ENCODE measurements at places on chromosomes 3 and 15.

DNA sequence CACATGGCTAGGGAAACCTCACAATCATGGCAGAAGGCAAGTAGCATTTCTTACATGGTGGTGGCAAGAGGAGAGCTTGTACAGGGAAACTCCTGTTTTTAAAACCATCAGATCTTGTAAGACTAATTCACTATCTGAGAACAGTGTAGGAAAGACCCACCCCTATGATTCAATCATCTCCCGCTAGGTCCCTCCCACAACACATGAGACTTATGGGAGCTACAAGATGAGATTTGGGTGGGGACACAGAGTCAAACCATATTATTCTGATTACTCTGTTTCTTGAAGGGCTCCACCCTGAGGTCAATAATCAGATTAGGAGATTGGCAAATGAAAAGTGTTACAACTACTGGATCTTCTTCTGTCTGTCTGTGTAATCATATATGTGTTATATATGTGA, 21.5 kb upstream of the TMEM45A start:
- DNase-seq: no peak

- DNase-seq: no peak
Measured at GRCh38 chr15:50463423-50464358, 39.5 kb downstream of the USP8 start.

DNA sequence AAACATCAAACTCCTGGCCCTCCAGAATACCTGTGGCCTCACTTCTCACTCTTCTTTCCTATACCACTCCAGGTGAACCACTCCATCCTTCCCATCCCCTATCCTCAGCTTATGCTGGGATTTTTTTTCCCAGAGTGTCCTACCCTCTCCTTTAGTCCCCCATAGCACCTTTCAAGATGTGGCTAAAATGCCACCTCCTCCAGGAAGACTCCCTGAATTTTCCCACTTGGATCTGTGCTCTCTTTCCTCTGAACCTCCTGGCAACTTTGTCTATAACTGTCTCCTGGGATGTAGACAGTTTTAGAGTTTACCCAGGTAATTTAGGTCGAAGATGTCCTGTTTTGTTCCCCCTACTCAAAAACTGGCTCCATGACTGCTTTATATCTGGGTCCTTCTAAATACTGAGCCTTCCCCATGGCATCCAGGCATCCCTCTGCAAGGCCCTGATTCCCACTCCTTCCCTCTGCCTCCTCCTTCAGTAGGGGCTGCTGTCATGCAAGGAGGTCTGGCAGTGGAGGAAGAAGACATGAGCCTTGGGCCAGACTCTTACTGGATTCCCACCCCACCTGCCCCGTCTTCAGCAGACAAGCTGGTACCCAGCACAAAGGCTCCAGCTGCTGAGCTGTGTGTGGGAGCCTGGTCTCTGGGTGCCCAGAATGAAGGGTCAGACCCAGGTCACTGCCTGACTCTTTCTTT, 161.5 kb downstream of the SMAD6 start:
- DNase-seq: no peak

GRCh38 chr15:55799291-55800212, 56.6 kb upstream of the PRTG start:
- peak; percentile 25 for DNase-seq

DNA sequence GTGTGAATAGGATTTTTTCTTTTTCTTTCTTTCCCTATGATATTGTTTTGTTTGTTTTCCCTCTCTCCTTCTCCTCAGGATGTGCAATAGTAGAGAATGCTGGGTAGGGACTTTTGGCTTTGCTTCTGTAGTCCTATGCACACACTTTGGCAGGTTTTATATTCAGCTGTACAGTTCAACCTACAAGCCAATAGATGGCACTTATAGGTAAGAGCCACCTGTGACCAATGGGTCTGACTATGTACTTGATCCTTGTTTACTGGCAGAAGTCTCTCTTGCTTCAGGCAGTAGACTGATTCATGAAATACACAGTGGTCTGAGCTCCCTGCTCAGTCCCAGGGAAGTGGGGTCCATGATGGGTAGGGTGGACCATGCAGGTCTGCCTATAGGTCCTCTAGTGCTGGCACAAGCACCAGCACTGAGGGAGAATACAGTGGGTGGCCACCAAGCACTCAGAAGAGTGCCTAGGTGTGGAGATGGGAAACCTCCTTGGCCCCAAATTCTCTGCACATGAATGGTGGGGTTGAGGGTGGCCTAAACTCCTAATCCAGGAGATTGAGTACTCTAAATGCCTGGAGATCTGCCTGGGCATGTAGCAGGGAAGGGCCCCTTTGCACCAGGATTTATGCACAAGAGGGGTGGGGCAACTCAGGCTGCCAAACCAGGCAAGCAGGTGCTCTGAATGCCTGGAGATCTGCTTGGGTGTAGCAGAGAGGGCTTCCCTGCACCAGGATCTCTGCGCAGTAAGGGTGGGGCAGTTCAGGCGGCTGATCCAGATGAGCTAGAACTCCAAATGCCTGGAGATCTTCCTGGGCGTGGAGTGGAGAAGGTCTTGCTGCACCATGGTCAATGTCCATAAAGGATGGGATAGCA, 176.1 kb downstream of the DOCK3 start:
- no peak for DNase-seq

DNA sequence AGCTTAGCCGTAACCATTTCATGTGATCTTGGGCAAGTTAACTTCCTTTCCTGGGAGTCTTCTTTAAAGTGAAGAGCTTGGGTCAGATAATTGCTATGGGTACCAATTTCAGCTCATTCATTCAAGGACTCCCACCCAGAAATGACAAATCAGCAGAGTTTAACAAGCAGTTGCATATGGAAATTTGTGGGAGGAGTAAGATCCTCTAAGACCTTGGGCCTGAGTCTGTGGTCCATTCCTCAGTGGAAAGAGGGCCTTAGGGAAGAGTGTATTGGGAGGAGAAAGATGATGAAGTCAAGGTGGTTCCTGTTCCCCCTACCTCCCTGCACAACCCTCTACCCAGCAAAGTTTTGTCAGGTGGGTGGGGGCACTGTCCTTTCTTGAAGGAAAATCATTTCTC, 42.1 kb downstream of the RBP2 start:
- no peak for DNase-seq

DNA sequence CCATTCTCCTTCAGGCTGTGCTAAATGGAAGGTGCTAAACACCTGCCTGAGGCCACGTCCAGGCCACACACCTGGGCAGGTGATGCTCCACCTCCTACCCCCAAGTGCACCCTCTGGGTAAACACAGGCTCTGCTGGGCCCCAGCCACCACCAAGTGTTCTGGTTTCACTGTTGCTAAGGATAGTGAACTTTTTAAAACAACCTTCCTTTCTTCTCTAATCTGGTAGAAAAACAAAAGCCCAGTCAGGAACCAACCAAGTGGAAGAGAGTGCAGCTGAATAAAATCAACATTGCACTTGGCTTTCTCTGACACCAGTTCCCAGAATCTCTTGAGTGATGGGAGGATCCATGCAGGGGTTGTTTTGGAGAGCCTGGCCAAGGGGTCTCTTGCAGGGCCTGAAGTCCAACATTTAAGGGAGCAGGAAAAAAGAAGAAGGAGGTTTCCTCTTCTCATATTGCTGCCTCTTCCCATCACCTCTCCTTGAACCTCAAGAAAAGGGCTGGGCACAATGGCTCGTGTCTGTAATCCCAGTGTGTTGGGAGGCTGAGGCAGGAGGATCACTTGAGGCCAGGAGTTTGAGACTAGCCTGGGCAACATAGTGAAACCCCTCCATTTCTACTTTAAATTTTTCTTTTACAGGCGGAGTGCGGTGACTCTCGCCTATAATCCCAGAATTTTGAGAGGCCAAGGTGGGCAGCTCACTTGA, 26.2 kb upstream of the ATP13A3 start:
- peak; percentile 100 for DNase-seq

DNA sequence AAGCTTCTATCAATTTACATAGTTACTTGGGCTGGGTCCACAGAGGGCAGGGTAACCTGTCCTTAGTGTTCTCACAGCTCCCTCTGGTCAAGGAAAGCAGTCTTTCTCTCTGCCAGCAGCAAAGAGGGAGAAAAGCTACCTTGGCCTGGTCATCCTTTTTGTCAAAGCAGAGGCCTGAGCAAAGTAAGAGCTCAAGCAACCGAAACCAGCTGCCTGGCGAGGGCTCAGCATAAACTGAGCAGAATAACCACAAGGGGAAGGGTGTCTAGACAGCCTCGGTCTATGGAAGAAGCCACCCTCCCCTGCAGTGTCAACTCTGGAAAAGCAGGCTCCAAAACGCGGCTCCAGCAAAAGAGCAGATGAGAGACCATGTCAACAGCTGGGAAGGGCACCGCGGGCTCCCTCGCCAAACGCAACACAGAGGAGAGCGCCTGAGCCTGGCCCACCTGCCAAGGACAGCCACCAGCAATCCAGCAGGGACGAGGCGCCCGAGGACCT, 17.4 kb downstream of the LRIG1 start:
- DNase-seq: peak; percentile 7

GRCh38 chr3:153182501-153183293, 20.7 kb downstream of the RAP2B start:
- DNase-seq: no peak

DNA sequence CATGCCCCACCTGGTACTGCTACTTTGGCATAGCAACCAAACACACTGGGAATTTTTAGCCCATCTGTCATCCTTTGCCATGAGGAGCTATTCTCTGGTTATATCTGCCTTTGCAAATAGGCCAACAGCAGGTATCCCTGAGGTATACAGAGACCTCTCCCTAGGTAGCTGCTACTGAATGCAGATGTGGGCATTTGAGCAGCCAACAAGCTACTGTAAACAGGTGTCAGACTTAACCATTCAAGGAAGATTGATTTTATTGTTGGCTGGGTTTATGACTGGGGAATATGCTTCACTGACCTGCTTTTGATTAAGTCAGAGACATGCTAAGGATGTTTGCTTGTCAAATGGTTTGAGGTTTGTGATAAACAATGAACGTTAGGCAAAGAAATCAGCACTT, 183.2 kb downstream of the OXSM start:
- DNase-seq: no peak

- peak; percentile 74 for DNase-seq
Measured at GRCh38 chr15:100601617-100602063, 344 bp downstream of the LINS1 start.

GRCh38 chr3:23856286-23856685, 50.5 kb downstream of the UBE2E1 start:
- DNase-seq: no peak

GRCh38 chr3:132006605-132007204, 28.1 kb downstream of the CPNE4 start:
- peak; percentile 46 for DNase-seq

DNA sequence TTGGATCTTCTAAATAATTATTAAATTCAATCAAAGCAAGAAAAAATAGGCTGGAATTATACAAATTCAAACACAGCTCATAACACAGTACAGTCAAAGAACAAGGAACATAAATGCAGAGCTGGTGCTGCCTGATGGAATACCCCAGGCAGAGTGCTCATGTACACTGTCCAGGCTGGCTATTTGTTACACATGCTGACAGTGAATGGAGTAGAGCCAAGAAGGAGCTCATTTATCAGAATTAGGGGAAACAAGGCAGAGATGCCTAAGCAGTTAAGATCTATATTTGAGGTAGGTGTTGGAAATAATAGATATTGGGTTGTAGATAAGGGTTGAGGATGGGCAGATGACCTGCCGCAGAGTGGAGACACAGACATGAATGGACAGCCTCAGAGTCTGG, 788.2 kb upstream of the ARPP21 start:
- DNase-seq: no peak

DNA sequence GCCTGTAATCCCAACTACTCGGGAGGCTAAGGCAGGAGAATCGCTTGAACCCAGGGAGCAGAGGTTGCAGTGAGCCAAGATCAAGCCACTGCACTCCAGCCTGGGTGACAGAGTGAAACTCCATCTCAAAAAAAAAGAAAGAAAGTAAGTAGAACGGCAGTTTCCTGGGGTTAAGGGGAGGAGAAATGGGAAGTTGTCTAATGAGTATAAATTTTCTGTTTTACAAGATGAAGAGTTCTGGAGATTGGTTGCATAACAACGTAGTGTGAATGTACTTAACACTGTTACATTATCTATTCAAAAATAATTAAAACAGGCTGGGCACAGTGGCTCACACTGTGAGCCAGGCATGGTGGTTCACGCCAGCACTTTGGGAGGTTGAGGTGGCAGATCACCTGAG, 45.4 kb downstream of the GRK7 start:
- no peak for DNase-seq

DNA sequence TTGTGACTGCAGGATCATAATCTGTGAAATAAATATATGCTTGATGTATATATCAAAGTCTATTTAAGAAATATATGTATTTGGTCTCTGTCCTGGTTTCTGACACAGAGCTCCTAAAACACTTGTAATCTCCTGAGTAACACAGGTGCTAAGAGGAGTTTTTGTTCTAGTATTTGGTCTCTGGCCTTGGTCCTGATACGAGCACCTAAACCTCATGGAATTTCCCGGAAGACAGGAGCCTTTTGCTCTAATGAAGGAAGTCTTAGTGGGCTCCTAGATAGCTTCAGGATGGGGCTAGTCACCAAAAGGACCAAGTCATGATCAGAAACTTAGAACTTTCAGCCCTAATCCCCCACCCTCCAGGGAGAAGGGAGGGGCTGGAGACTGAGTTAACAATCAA, 19.2 kb upstream of the MUSTN1 start:
- DNase-seq: no peak

DNA sequence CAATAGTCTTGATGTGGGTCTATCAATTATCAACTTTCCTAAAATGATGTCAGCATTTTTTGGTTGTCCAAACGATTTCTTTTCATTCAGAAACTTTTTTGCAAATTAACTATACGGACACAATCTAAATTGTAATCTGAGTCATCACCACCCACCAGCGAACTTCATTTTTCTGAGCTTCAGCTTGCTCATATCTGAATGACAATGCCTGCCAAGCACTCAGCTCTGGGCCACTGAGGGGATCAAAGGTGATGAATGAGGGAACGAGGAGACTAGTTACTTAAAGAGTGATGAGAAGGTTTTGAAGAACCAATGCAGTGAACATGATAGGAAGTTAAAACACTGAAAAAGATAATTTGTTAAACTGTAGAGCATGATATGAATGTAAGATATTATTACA, 14.9 kb upstream of the TBC1D23 start:
- DNase-seq: no peak

- DNase-seq: no peak
Measured at GRCh38 chr3:13080591-13080990, 7.4 kb upstream of the IQSEC1 start.

- no peak for DNase-seq
Measured at GRCh38 chr15:59377924-59378323, 5.3 kb upstream of the MYO1E start.

DNA sequence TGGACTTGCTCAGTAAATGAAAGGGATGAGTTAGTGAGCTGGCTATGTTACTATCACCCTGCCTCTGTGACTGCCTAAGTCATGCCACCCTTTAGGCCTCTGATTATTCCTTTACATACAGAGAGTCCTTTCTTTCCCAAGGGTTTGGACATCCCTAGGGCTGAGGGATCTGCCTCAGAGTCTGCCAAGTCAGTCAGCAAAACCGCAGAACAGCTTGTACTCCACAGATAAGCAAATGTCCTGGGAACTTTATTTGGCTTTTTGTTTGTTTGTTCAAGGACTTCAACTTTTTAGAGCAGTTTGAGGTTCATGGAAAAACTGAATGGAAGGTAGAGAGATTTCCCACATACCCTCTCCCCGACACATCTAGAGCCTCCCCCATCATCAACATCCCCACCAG, 82.6 kb upstream of the TRIM42 start:
- no peak for DNase-seq

Measured in NCI-H146 (cell line).